ENCODE measurements at places on chromosomes 11 and 22.

DNA sequence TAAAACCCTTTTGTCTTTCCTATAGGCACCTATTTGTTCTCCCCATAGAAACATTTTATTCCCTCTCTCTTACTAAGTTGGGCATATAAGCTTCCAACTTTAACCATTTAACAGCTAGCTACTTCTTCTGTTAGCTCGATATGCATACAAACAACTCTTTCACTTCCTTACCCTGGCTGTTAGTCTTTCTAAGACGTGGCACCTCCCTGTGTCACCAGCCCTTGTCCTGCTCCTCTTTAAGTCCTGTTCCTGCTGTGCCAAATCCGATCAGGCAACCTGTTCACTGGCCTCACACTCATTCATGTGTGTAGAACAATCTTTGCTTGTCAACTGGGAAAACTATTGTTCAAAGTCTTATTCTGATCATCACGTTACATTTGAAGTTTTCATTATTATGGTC lies 1376.1 kb upstream of the TENM4 start:
- DNase-seq, result no peak

- no peak for DNase-seq
These were observed 1515.6 kb downstream of the TBC1D22A start for GRCh38 chr22:48277868-48278581.

DNA sequence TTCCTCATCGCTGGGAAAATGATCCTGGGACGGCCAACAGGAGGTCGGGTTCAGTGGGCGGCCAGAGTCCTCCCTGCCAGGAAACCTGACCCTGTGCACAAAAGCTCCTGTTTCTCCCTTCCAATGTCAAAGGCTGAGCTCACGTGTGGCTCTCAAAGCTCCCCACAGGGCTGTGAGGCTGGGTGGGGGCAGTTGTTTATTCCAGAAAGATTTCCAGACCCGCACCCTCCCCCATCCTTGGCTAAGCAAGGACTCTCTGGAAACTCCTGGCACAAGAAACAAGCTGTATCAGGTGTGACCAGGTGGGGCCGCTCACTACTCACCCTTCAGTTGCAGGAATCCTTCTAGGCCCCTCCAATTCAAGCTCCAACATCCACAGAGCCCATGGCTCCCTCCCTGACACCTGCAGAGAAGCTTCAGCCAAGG lies 131.9 kb downstream of the SHANK2 start:
- no peak for DNase-seq

DNA sequence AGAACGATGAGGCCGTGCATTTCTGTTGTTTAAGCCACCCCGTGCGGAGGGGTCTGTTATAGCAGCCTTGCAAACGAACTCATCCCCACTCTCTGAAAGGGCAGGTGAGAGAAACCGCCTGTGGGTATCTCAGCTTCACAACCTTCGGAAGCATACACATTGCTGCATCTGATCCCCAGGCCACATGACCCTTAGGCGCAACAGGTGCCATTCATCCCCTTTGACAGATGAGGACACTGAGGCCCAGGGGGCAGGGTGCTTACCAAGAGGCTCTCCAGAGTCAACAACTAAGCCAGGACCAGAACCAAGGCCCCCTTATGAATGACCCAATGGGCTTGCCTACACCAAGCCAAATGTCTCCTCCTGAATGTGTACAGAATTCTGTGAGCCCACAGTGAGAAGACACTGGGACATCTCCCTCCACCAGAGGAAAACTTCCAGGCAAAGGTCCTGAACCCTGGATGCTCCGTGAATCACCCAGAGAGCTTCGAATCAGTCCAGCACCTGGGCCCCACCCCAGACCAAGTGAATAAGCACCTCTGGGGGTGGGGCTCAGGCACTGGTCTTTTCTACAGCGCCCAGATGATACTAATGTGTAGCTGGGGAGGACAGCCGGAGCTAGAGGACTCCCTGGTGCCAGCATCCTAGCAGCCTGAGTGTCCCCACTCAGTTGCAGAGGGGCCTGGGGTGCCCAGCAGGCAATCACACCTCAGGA lies 83.2 kb downstream of the BUD13 start:
- DNase-seq, result no peak

GRCh38 chr11:21414953-21415352 lies 745.6 kb downstream of the NELL1 start:
- DNase-seq, result no peak

DNA sequence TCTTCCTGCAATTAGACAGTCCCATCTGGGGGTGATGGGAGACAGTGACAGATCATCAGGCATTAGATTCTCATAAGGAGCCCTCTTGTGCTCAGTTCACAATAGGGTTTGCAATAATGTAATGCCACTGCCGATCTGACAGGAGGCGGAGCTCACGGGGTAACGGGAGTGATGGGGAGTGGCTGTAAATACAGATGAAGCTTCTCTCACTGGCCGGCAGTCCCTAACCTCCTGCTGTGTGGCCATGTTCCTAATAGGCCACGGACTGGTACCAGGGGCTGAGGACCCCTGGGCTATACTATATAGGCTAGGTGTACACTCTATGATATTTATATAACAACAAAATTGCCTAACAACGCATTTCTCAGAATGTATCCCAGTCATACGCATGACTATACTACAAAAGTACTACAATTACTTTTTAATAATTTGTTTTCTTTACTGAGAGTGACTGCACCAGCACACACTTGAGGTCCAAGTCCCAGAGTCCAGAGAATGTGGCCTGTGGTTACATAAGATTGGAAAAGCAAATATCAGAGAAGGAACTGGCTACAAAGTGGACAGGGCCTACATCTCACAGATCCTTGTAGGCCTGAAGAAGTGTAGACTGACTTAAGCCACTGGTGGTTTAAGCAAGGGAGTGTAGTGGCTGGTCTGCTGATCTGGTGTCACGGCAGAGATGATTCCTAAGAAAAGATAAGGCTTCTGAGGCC lies 200.0 kb downstream of the LARGE1 start:
- no peak for DNase-seq

DNA sequence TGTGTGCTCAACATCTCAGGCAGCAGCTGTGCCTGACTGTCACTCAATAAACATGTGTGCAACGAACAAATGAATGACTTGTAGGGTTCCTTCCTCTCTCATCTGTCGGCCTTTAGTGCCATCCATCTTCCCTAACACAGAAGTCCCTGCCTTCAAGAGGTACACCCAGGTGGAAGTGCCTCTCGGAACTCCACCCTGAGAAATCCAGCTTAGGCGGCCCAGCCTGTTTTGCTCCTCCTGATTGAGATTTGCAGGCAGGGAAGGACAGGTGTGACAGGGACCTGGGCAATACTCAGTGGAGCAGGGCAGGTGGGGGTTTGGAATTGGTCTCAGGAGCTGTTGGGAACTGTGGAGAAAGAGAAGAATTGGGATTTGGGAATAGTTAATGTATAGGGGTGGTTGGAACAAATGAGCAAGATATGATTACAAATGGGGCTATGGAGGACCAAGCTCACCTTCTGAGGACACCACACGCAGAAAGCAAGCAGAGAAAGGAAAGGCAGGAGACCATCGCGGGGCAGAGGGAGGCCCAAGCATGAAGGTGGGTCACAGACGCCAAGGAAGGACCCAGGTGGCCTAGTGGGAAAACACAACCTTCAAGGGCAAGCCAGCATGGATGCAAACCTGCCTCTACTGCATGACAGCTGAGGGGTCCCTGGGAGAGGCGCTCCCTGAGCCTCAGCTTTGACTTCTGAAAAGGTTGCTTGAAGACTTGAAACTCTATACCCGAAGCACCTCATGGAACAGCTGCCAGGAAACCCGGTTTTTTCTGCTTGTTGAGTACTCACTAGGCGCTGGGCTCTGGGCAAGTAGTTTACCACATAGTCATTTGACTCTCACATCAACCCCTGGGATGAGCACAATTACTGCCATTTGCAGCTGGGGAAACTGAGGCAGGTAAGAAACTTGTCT lies 40.9 kb upstream of the ANO1 start:
- no peak for DNase-seq

GRCh38 chr11:131033151-131033651 lies 116.9 kb upstream of the SNX19 start:
- no peak for DNase-seq

GRCh38 chr22:26579331-26579886 lies 10.5 kb downstream of the TPST2 start:
- peak; percentile 70 for DNase-seq

DNA sequence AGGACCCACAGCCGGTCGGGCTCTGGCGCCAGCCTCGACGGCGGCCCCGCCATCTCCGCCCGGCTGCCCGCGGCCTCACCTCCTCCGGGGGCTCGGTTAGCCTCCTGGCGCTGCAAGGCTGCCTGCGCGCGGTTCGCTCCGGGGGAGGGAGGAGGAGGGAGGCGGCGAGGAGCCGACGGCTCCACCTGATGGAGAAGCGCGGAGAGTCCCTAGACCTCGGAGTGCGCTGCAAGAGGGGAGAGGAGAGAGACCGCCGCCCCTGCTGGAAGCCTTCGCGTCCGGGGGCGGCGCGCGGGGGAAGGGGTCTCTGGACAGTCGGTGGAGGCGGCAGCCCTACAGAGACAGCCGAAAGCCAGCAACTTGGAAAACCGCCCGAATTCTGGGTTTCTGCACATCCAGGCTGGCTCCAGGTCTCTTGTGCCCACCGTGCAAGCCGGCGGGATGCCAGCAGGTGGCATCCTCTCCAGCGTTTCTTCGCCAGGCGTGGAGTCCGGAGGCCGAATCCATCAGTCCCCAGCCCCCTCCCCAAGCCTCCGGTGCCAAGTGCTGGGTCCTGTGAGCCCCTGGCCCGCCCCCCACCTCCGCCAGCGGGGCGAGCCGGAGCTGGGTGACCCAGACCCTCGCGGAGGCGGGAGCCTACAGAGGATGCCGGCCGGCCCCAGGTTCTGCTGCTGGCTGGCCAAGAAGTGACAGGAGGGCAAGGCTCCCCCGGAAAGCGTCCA lies 2.9 kb upstream of the KIRREL3 start:
- DNase-seq, result peak; percentile 29

DNA sequence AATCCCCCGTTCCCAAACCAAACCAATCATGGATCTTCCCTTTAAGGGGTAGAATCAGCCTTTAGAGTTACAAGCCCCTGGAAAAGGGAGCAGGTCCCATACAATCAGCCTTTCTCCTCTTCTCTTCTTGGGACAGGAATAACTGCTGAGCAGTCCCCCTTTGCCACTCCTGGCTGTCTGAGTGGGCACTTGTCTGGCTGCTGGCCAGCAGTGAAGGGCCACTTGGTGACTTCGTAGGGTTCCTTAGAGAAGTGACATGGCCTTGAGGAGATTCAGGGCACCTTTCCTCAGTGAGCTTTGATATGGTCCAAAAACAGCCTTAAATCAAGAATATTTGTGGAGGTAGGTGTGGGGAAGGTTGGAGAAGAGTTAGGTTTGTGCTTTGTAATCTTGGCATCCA lies 53.5 kb upstream of the HORMAD2 start:
- no peak for DNase-seq

DNA sequence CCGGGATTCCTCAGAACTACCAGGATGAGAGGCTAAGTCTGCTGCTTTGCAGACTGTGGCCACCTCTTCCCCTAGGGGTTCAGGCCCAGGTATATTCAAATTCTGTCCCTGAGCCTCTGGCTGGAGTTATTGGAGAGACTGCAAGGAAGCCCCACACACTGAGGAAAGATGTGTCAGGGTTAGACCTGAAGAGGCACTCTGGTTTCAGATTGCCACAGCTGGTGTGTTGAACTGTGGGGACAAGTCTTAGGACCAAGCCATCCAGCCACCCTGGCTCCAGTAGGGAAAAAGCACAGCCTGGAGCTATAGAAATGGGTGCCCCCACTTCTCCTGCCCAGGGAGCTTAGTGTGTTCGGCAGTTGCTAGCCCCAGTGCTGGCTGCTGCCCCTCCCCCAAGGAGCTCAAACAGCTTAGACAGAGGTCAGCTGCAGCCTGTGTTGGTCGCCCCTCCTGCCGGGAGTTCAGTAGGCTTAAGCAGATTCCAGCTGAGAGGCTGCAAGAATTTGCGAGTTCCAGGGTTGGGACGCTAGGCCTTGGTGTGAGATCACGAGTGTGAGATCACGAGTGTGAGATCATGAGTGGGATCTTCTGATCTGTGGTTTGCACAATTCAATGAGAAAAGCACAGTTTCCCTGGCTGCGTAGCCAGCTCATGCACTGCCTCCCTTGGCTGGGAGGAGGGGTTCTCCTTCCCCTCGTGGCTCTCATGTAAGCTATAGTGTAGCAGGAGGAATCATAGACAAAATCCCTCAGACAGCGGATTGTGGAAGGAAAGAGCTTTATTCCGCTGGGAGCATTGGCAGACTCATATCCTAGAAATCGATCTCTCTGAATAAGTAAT lies 552.1 kb upstream of the CHORDC1 start:
- no peak for DNase-seq

- no peak for DNase-seq
These were observed 117.7 kb downstream of the ABTB2 start for GRCh38 chr11:34240150-34240494.

GRCh38 chr22:37643225-37643847 lies 3.9 kb downstream of the SH3BP1 start:
- peak; percentile 98 for DNase-seq

- DNase-seq, result peak; percentile 58
These were observed 585 bp downstream of the ARHGEF12 start for GRCh38 chr11:120336641-120337354.

DNA sequence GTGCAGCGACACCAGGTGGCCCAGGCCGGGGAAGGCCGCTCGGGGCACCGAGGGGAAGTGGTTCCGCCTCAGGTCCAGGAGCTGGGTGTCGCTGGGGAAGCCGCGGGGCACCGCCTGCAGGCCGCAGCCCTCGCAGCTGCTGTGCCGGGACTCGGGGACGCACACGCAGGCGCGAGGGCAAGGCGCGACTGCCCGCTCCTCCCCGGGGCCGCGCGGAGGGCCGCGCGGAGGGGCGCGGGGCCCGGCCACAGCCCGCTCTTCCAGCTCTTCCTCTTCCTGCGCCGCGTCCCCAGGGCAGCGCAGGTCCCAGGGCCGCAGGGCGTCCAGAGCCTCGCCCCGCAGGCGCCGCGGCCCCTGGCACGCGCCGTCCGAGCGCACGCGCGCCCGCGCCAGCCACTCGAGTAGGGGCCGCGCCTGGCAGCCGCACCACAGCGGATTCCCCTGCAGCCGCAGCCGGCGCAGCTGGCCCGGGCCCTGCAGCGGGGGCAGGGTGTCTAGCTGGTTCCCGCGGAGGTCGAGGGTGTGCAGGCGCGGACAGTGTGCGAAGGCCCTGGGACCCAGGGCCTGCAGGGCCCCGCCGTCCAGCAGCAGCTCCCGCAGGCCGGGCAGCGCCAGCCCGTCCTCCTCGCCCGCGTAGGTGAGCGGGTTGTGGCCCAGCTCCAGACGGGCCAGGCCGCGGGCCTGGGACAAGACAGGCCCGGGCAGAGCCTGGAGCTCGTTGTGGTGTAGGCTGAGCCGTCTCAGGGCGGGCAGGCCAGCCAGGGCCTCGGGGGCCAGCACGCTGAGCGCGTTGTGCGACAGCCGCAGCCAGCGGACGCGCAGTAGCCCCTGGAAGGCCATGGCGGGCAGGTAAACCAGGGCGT lies 2.8 kb downstream of the CHADL start:
- DNase-seq, result peak; percentile 85

GRCh38 chr11:41289408-41289807 lies 170.0 kb downstream of the LRRC4C start:
- DNase-seq, result no peak

- DNase-seq, result no peak
These were observed 6.8 kb upstream of the LIN7C start for GRCh38 chr11:27513389-27513788.

- DNase-seq, result no peak
These were observed 32.1 kb downstream of the ARHGEF17 start for GRCh38 chr11:73340164-73340563.

- no peak for DNase-seq
These were observed 103.6 kb downstream of the TRIM29 start for GRCh38 chr11:120034176-120034875.
